Placental epithelial cell (primary cell): ENCODE measurements at places on chromosomes 5 and 9. TPM values are rescaled to one million over a fixed set of nuclear protein-coding genes. Genes with fewer than 3 reads are reported as not detected.

The IFNA21 gene
- not detected in 2 replicates for total RNA-seq

The HTR4 gene
- total RNA-seq: not detected in 2 replicates

The ADGRD2 gene
- not detected in 2 replicates for total RNA-seq

The LVRN gene
- total RNA-seq: under 0.01 TPM in 1 of 2 replicates, not detected in the other

The PLPP7 gene
- total RNA-seq: under 0.01 TPM in 1 of 2 replicates, not detected in the other

The IL7R gene
- 0.39 TPM in 1 of 2 replicates, not detected in the other for total RNA-seq

The DMGDH gene
- total RNA-seq: 0.39 TPM in 1 of 2 replicates, not detected in the other

The LCN9 gene
- total RNA-seq: not detected in 2 replicates
